Thyroid gland (tissue), 4 donors: ENCODE measurements at places on chromosomes 6 and 20. TPM values are rescaled to one million over a fixed set of nuclear protein-coding genes. Genes with fewer than 3 reads are reported as not detected.

RAET1L gene
- not detected for total RNA-seq

KCNG1 gene
- not detected for total RNA-seq

MYH7B gene
- total RNA-seq: 0.63 TPM

FOXC1 gene
- total RNA-seq: 7.1 TPM

BMP5 gene
- total RNA-seq: 0.45 TPM

GRCh38 chr20:4009309-4009708 lies 6.0 kb downstream of the RNF24 start:
- H3K4me1 ChIP-seq: peaks cover 32% of the 10 kb centered on the region
- H3K27ac ChIP-seq: no peak overlapping the region
- H3K27me3 ChIP-seq: no peaks in the 10 kb centered on the region
- no peak for DNase-seq
- H3K4me3 ChIP-seq: no peak overlapping the region

DNA sequence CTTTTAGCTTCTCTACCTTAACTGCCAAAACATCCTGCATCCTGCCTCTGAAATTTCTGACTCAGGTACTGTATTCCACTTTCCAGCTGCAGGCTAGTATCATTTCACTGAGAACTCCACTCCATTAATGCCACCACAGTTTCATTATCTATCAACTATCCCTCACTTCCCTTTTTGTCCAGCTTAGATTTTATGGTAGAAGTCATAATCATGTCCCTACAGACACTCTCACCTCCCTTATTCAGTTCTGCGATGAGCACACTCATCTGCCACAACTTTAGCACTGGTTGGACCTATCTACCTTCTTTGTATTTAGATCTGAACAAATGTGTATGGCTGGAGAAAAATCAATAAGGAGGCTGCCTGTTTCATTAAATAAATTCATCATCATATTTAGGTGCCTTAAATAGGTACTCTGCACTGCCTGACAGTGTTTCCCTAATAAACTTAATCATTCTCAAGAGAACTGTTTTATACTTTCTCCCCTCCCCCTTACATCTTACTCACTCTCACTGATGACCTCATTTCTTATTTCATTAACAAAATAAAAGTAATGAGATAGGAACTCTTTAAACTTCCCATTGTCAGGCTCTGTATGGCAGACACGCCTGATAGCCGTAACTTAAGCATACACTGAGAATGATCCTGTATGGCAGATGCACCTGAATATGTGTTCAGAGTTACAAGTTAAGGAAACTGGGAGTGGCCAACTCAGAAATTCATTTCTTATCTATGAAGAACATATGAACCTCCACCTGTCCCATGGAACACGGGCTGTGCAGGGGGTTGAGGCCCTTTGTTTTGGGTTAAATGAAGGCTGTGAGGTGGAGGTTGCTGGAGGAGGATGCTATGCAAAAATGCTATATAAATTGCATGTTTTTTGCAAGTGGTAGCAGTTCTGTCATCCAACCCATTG lies 95.3 kb upstream of the MAN1A1 start:
- H3K4me1 ChIP-seq: peaks cover 16% of the 10 kb centered on the region
- no peaks in the 10 kb centered on the region for H3K36me3 ChIP-seq
- H3K4me3 ChIP-seq: no peak overlapping the region
- H3K27me3 ChIP-seq: no peaks in the 10 kb centered on the region
